ENCODE measurements at places on chromosomes 5 and 9. TPM values are rescaled to one million over a fixed set of nuclear protein-coding genes. Genes with fewer than 3 reads are reported as not detected.

DNA sequence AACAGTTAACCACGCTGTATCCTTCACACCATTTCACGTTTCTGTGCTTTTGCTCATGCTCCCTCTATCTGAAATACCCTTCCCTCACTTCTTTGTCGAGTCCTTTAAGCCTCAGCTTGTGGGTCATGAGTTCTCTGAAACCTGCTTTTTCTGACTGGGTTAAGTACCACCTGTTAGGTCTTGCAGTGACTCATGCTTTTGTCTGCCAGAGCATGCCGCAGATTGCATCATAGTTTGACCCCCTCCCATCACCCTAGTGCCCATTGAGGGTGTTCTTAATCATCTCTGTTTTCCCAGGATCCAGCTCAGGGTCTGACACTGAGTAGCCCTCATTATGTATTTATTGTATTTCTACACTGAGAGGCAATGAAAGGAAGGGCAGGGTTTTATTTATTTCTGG is 190.2 kb downstream of the ASTN2 start:
- DNase-seq: no peak
- no peak overlapping the region for H3K4me3 ChIP-seq
- no peak overlapping the region for H3K27ac ChIP-seq
- no peaks in the 10 kb centered on the region for H3K4me1 ChIP-seq
- no peaks in the 10 kb centered on the region for H3K36me3 ChIP-seq
- no peaks in the 10 kb centered on the region for H3K27me3 ChIP-seq

DNA sequence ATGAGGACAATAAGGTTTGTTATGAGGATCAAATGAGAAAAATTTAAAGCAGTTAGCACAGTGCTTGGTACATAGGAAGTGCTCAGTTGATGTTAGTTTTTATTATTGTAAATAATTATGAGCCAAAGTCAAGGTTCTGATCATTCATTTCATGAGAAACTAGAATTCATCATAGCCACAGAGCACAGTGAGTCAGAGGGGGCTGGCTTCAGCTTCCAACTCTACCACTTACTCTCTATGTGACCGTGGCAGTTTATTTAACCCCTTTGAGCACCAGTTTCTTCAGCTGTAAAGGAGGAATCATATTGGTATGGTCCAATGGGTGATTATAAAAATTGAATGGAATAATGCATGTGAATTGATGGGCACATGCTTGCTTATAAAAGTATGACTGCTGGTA is 39.4 kb downstream of the KLHL3 start:
- no peak overlapping the region for H3K4me3 ChIP-seq
- no peaks in the 10 kb centered on the region for H3K36me3 ChIP-seq
- no peaks in the 10 kb centered on the region for H3K4me1 ChIP-seq
- H3K27me3 ChIP-seq: no peaks in the 10 kb centered on the region
- H3K27ac ChIP-seq: no peak overlapping the region
- no peak for DNase-seq

GRCh38 chr9:80932181-80932580 is 757.2 kb downstream of the TLE1 start:
- H3K36me3 ChIP-seq: no peaks in the 10 kb centered on the region
- DNase-seq: no peak
- H3K4me1 ChIP-seq: no peaks in the 10 kb centered on the region
- H3K4me3 ChIP-seq: no peak overlapping the region
- no peak overlapping the region for H3K27ac ChIP-seq
- H3K27me3 ChIP-seq: no peaks in the 10 kb centered on the region

DNA sequence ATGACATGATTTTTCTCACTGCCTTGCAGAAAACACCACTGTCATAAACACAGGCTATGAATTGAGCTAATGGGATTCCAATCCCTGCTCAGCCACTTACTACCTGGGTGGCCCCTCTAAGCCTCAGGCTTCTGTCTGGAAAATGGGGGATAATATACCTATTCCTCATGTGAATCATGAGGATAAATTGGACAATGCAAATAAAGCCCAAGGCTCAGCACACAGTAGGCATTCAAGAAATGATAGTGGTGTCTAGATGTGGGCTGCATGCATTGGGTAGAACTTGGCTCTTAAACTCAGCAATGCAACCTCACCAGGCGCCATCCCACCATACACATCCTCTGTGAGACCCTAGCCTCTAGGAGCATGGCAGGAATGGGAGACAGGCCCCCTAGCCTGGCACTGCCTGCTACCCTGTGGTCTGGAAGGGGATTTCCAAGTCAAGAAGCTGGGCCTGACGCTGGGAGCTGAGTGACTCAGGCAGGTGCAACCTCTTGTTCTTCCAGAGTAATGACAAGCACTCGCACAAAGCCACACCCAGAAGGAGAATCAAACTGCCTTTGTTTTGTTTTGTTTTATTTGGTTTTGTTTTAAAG is 2.3 kb upstream of the TNIP1 start:
- DNase-seq: peak; percentile 83
- H3K4me3 ChIP-seq: no peak overlapping the region
- H3K27ac ChIP-seq: peak overlapping the region; percentile 99
- H3K36me3 ChIP-seq: no peaks in the 10 kb centered on the region
- H3K27me3 ChIP-seq: no peaks in the 10 kb centered on the region
- H3K4me1 ChIP-seq: peaks cover 48% of the 10 kb centered on the region

Gene TERT
- not detected for total RNA-seq

Gene NDST1
- total RNA-seq: 68.8 TPM
